ENCODE measurements at places on chromosomes 3 and 15.
A peak's percentile ranks its signal among the peaks of the same experiment; 100 is the strongest.

- DNase-seq = no peak
These were observed 16.6 kb downstream of the MASP1 start for GRCh38 chr3:187274977-187275338.

GRCh38 chr3:100603469-100603868, 5.9 kb upstream of the ADGRG7 start:
- DNase-seq = peak; percentile 18

- DNase-seq = no peak
These were observed 208.7 kb downstream of the VGLL3 start for GRCh38 chr3:86782286-86782685.

- no peak for DNase-seq
These were observed 198.5 kb upstream of the MRPL3 start for GRCh38 chr3:131701153-131701770.

GRCh38 chr3:107142786-107143575, 234.3 kb upstream of the CCDC54 start:
- no peak for DNase-seq

- no peak for DNase-seq
These were observed 445.0 kb upstream of the TGFBR2 start for GRCh38 chr3:30161375-30161774.

DNA sequence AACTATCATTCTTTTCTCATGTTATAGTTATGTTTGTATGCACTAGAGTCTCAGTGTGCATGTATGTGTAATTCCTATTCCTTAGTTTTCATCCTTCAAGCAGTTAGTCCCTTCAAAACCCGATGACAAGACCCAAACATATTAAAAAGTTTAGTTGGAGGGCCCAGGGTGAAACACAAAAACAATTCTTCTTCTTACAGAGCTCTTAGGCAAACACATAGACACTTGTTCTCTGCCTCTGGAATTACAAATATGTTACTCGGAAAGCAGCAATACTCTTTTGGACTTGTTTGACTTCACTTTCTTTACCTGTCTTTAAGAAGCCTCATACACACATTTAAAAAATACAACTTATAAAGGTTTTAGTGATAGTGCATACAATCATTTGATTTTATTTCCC, 763 bp upstream of the CNTN6 start:
- DNase-seq = no peak

Data from GDM1 (cell line).